ENCODE measurements at places on chromosomes 4 and X.

DNA sequence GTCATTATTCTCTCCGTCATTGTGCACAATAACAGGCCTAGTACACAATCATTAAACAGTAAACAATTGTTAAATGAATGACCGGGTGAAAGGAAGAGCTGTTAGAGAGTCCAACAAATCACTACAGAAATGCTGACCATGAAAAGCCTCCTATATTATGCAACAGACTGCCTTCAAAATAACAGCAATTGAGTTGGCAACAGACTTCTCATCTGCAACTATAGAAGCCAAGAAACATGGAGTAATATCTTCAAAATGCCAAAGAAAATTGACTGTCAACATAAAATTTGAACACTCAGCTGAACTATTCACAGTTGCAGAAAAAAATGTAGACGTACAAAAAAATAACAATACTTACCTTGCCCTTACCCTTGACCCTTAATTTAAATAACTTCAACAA, 26.2 kb downstream of the CHRNA9 start:
- H3K4me1 ChIP-seq = no peaks in the 10 kb centered on the region
- no peak for DNase-seq
- H3K27me3 ChIP-seq = no peaks in the 10 kb centered on the region

GRCh38 chr4:98394134-98394533, 132.9 kb downstream of the RAP1GDS1 start:
- no peak overlapping the region for H3K27ac ChIP-seq
- no peaks in the 10 kb centered on the region for H3K27me3 ChIP-seq
- H3K36me3 ChIP-seq = no peaks in the 10 kb centered on the region
- DNase-seq = no peak

DNA sequence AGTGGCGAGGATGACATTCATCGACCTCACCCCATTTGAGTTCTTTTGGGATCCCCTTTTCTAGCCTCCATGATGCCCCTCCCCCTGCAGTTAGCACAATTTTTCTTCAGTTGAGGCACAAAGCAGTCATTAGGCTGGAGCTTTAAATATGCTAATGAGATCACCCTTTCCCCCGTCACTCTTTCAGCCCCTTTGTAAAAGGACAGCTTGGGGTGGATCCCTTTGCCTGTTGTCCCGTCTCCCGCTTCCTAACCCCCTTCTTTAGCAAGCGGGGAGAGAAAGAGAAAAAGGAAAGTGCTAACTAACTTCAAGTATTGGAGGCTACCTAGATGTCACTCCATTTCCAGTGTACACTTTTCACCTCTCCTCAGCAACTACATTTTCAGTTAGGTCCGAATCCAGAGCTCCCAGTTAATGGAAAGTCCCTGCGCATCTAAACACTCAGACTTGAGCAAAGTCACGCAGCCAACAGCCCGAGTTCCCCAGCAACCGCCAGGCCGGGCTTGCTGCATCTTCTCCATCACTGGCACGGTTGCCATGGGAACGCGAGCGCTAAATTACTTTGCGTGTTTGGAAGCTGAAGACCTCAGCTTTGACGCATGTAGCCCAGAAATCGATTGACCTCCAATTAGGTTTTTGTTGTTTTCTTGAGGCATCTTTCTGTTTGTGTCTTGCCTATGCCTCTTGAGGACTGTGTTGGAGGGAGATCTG, 76.8 kb downstream of the RTL5 start:
- no peaks in the 10 kb centered on the region for H3K36me3 ChIP-seq
- no peaks in the 10 kb centered on the region for H3K4me1 ChIP-seq
- no peak overlapping the region for H3K4me3 ChIP-seq
- peaks cover 3% of the 10 kb centered on the region for H3K27me3 ChIP-seq
- DNase-seq = no peak

- no peak overlapping the region for H3K27ac ChIP-seq
- peak; percentile 45 for DNase-seq
- H3K27me3 ChIP-seq = no peaks in the 10 kb centered on the region
- no peak overlapping the region for H3K4me3 ChIP-seq
- H3K36me3 ChIP-seq = no peaks in the 10 kb centered on the region
These were observed 804.2 kb downstream of the CENPC start for GRCh38 chr4:66741081-66741480.

DNA sequence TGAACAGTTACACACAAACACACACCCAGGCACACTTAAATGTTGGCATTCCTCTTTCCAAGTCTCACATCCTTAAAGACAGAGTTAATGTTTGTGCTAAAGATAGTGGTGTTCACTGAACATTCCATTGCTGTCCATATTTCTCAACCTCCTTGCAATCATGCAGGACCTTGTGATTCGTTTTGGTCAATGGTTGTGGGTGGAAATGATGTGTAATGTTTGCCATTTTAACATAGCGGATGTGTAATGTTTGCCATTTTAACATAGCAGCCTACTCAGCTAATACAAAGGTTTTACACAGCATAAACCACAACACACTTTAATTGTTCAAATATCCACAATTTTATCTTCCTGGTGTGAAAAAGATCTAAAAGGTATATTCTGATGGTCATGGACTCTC, 93.9 kb downstream of the CEP44 start:
- no peaks in the 10 kb centered on the region for H3K36me3 ChIP-seq
- no peaks in the 10 kb centered on the region for H3K4me1 ChIP-seq
- no peak overlapping the region for H3K4me3 ChIP-seq

- H3K4me3 ChIP-seq = no peak overlapping the region
- no peaks in the 10 kb centered on the region for H3K36me3 ChIP-seq
- no peaks in the 10 kb centered on the region for H3K27me3 ChIP-seq
- no peak for DNase-seq
- H3K27ac ChIP-seq = no peak overlapping the region
These were observed 1.7 kb upstream of the PRDM8 start for GRCh38 chr4:80195441-80196140.

DNA sequence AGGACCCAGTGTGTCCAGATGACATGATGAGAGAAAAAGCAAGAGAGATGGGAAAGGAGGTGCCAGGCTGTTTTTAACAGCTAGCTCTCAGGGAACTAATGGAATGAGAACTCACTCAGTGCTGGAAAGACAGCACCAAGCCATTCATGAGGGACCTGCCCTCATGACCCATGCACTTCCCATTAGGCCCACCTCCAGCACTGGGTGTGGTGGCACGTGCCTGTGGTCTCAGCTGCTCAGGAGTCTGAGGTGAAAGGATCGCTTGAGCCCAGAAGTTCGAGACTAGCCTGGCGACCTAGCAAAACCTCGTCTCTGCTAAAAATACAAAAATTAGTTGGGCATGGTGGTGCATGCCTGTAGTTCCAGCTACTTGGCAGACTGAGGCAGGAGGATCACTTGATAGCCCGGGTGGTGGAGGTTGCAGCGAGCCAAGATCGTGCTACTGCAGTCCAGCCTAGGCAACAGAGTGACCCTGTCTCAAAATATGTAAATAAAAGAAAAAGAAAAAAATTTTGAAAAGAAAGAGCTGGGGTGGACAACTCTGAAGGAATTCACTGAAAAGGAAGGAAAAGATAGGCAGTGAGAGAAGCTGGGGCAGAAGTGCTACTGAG, 50.9 kb downstream of the FAM193A start:
- H3K4me1 ChIP-seq = peaks cover 5% of the 10 kb centered on the region
- H3K4me3 ChIP-seq = no peak overlapping the region
- H3K27ac ChIP-seq = no peak overlapping the region
- H3K27me3 ChIP-seq = no peaks in the 10 kb centered on the region
- H3K36me3 ChIP-seq = no peaks in the 10 kb centered on the region
- no peak for DNase-seq

- no peak overlapping the region for H3K4me3 ChIP-seq
- no peaks in the 10 kb centered on the region for H3K4me1 ChIP-seq
- H3K27me3 ChIP-seq = no peaks in the 10 kb centered on the region
- H3K27ac ChIP-seq = no peak overlapping the region
- H3K36me3 ChIP-seq = no peaks in the 10 kb centered on the region
- no peak for DNase-seq
These were observed 567.3 kb upstream of the ATOH1 start for GRCh38 chr4:93261207-93261606.

DNA sequence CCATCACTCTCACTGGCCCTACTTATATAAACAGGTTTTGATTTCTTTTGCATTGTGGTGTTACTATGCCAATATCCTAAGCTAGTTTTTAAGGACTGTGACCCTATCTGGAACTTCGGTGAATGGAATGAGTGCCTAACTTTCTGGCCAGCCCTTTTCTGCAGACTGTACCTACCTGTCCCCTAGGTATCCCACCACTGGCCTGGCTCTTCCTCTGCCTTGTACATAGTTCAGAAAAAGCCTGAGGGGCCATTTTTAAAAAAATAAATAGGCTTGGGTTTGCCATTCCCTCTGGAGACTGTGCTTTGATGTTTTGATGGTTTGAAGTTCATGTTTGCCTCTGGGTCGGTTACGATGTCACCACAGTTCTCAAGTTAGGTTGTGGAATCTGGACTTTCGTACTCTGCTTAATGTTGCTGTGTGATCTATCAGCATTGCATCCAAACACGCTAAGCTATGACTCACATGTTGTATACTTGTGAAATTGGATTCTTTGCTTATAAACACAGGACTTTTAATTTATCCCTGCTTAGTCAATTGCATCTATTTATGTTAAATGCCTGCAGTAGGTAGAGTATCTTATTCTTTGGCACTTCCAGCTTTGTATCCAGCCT, 182.0 kb downstream of the ANKRD50 start:
- H3K36me3 ChIP-seq = no peaks in the 10 kb centered on the region
- no peak overlapping the region for H3K27ac ChIP-seq
- peak; percentile 68 for DNase-seq

DNA sequence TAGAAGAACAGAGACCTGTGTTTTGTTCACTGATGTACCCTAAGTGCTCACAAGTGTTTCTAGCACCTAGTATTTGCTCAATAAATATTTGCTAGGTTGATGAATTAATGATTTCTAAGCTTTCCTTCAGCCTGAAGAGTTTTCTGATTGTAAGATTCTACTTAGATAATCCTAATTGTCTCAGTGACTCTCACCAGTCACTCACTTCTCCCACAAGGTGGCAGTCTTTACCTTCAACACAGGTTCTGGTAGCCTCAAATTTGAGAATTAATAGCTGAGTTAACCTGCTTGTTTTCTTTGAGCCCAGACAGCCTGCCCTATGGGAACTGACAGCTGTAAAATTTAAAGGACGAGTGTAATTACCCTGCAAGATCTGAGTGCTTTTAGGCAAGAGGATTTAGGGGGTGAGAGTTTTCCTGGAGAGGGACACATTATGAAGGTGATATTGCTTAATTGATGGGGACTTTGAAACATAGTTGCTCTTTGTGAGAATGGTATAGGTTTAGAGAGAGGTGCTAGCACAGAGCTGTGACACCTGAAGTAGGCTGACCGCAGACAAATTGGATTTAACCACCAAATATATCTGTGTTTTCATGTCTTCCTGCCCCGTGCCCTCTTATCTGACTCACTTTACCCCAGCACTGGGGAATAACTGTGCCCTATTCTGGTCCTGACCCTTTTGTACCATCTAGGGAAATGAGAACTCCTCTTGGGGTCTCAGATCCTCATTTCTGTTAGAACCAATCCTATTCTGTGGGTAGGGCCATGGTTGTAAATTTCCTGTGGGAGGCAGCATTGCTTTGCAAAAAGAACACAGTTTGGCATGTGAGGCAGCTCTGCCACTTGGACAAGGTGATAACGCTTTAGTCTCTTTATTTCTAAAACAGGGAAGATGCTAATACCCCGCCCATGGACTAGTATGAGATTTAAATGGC, 27.7 kb downstream of the CD38 start:
- DNase-seq = peak; percentile 53
- no peak overlapping the region for H3K27ac ChIP-seq
- no peaks in the 10 kb centered on the region for H3K4me1 ChIP-seq
- no peaks in the 10 kb centered on the region for H3K36me3 ChIP-seq

DNA sequence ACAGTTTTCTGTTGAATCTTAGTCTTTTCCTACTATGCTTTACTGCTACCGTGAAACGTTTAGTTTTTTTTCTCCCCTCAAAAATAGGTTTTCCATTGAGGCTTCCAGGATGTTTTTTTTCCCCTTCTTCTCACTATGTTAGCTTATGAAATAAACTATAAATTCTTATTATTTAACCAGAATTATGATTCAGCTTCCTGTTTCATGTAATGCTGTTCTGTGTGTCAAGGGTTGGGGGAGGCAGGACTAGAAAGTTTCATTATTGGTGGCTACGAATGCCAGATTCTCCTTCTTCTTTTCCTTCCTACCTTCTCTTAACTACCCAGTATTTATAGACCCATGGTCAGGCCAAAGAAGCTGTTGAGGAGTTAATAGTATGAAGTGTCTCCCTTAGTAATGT, 11.8 kb downstream of the CLCN5 start:
- H3K27me3 ChIP-seq = no peaks in the 10 kb centered on the region
- H3K36me3 ChIP-seq = no peaks in the 10 kb centered on the region
- no peaks in the 10 kb centered on the region for H3K4me1 ChIP-seq
- no peak overlapping the region for H3K27ac ChIP-seq

GRCh38 chrX:46407753-46408130, 137.5 kb downstream of the ZNF674 start:
- H3K36me3 ChIP-seq = no peaks in the 10 kb centered on the region
- H3K27ac ChIP-seq = no peak overlapping the region
- peak; percentile 51 for DNase-seq
- H3K4me1 ChIP-seq = no peaks in the 10 kb centered on the region
- H3K4me3 ChIP-seq = no peak overlapping the region

- no peaks in the 10 kb centered on the region for H3K4me1 ChIP-seq
- no peak overlapping the region for H3K27ac ChIP-seq
- no peaks in the 10 kb centered on the region for H3K36me3 ChIP-seq
These were observed 53.4 kb downstream of the GRXCR1 start for GRCh38 chr4:42945874-42946273.

DNA sequence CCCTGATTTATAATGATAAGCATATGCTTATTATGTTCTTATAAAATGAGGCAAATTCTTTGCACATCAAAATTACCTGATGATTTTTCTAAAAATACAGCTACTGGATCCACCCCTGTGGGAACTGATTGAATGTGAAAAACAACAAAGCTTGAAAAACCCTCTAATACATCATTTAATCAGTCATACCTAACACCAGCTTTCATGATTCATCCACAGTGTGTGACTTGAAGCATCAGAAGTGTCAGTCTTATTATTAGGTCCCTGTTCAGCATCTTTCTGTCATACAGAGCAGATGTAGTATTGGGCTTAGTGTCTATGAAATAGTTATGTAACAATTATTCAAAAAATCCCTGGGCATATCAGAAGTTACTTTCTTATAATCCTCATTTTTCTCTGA, 671.3 kb upstream of the GALNT7 start:
- H3K27ac ChIP-seq = no peak overlapping the region
- H3K4me3 ChIP-seq = no peak overlapping the region
- H3K27me3 ChIP-seq = no peaks in the 10 kb centered on the region
- no peak for DNase-seq
- H3K4me1 ChIP-seq = no peaks in the 10 kb centered on the region

All from fibroblast of lung (primary cell).